ENCODE measurements at places on chromosomes 2 and 18.

- no peak for DNase-seq
These were observed 321.6 kb downstream of the DSEL start for GRCh38 chr18:67194886-67195285.

GRCh38 chr2:201298462-201299052 lies 38.2 kb downstream of the CASP8 start:
- DNase-seq = no peak

GRCh38 chr2:238243496-238244076 lies 3.7 kb upstream of the HES6 start:
- DNase-seq = no peak

DNA sequence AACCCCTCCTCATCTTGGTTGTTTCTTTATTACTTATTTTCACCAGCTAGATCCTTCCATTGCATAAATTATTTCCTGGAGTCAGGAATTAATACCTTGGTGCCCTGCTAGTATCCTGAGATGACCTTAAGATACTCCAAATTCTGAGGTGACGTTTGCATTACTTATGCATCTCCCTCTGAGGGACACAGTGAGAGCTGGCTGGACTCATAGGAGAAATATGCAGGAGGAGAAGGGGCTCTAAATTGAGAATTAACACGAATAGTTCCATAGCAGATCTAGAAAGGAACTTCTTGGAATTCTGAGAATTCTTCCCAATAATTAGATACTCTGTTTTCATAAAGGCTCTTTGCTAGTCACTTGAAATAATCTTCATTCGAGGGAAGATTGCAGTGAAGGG lies 310.6 kb upstream of the ZEB2 start:
- no peak for DNase-seq

DNA sequence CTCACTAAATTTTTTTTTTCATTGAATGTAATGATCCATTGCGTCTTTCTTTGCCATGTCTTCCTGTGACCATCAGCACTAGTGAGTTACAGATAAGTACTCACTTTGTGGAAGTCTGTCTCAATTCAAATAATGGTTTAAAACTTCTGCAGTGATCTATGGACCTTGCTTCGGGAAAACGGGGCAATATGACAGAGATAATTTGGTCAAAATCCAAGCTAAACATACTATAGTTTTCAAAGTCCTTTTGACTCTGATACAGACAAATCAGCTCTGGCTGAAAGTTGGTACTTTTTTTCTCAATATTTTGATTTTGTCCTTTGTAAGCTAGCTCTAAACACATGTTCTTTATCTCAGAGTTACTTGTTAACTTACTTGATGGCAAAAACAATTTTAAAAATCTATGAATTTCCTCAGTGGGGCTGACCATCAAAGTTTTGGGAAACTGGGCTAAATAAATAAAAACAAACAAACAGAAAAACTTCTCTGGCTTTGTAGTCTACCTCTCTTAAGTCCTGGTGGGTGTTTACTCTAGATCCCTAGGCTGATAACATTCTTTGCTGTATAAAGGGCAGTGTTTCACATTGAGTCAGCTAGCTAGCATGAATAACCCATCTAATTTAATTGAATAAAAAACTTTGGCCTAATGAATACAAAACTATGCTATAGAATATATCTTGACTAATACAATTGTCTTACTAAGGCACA lies 327.6 kb downstream of the RDH14 start:
- DNase-seq = no peak

GRCh38 chr2:241571821-241572620 lies 13.5 kb downstream of the BOK start:
- no peak for DNase-seq

GRCh38 chr18:48321536-48321935 lies 87.6 kb downstream of the ZBTB7C start:
- no peak for DNase-seq

DNA sequence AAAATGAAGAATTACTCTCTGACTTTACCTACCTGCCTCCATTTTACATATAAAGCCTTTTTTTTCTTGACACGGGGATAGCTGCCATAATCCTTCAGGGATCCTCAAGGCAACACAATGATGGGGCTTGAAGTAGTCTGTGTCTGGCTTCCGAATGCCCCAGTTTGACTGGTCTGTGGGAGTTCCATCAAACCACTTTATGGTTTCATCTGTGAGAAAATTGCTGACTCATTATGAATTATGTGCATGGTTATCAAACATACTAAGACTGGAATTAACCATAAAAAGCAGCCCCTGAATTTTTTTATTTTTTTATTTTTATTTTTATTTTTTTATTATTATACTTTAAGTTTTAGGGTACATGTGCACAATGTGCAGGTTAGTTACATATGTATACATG lies 117.5 kb downstream of the PLA2R1 start:
- DNase-seq = no peak

GRCh38 chr2:157256626-157257025 lies 879 bp upstream of the GALNT5 start:
- DNase-seq = no peak

GRCh38 chr2:3200420-3200939 lies 177.1 kb downstream of the EIPR1 start:
- DNase-seq = peak; percentile 39

DNA sequence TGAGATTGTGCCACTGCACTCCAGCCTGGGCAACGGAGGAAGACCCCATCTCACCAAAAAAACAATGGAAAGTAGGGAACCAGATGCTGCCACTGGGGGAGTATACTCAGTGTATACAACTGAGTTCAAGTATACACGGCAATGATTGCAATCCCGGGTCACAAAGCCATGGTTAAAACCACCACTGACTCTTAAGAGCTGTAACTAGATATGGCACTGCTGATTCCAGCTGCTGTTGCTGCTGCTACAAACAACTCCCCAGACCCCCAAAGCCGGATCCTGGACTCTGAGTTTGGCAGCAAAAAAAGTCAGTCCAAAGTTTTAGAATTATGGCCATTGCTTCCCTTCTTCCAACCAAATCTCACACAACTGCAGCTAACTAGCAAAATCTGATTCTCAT lies 43.7 kb upstream of the COX7A2L start:
- no peak for DNase-seq

GRCh38 chr18:77822632-77823031 lies 573.0 kb downstream of the GALR1 start:
- DNase-seq = no peak

DNA sequence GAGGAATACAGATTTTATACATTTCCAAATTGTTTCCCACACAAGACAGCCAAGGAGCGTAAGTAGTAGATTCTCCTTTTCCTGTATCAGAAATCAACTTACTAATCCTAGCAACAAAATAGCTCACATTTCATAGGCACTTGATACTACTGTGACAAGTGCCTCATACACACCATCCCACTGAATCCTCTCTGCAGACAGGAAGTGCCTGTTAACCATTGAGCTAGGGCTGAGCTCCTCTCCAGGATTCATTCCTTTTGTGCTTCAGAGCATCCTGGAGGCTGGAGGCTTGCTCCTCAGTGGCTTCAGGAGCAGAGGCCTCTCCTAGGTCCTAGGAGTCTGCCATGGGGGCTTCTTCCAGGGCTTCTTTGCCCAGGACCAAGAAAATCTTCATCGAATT lies 20.8 kb upstream of the ZNF396 start:
- no peak for DNase-seq

DNA sequence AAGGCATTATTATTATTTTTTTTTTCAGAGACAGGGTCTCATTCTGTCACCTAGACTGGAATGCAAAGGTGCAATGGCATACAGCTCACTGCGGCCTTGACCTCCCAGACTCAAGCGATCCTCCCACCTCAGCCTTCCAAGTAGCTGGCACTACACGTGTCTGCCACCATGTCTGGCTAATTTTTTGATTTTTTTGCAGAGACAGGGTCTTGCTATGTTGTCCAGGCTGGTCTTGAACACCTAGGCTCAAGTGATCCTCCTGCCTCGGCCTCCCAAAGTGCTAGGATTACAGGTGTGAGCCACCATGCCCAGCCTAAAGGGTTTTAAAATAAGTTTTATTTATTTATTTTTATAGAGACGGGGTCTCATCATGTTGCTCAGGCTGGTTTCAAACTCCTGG lies 45.3 kb upstream of the AP1S3 start:
- no peak for DNase-seq

DNA sequence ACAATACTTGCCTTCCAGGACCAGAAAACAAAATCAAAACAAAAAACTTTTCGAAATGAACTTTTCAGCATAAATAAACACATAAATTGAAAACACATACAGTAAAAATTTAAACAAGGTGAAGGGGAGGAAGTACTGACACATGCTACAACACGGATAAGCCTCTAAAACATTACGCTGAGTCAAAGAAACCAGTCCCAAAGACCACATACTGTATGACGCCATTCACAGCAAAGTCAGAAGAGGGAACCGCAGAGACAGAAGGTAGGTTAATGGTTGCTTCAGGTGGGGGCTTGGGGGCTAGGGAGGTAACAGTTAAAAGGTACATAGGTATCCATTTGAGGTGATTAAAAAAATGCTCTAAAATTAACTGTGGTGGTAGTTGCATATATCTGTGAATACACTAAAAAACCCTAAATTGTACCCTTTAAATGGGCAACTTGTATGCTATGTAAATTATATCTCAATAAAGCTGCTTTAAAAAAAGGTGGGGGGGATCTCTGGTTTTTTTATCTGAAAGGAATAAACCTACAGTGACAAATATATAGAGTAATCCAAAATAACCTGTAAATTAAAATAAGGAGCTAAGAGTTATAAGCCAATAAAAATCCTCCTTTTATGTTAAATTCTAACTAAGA lies 7.1 kb downstream of the COX7A2L start:
- no peak for DNase-seq

GRCh38 chr2:163701399-163702195 lies 34.2 kb downstream of the FIGN start:
- DNase-seq = no peak

- DNase-seq = no peak
These were observed 197.4 kb downstream of the CAMKMT start for GRCh38 chr2:44559108-44559507.

- DNase-seq = no peak
These were observed 98.7 kb downstream of the UBR3 start for GRCh38 chr2:169925968-169926367.

DNA sequence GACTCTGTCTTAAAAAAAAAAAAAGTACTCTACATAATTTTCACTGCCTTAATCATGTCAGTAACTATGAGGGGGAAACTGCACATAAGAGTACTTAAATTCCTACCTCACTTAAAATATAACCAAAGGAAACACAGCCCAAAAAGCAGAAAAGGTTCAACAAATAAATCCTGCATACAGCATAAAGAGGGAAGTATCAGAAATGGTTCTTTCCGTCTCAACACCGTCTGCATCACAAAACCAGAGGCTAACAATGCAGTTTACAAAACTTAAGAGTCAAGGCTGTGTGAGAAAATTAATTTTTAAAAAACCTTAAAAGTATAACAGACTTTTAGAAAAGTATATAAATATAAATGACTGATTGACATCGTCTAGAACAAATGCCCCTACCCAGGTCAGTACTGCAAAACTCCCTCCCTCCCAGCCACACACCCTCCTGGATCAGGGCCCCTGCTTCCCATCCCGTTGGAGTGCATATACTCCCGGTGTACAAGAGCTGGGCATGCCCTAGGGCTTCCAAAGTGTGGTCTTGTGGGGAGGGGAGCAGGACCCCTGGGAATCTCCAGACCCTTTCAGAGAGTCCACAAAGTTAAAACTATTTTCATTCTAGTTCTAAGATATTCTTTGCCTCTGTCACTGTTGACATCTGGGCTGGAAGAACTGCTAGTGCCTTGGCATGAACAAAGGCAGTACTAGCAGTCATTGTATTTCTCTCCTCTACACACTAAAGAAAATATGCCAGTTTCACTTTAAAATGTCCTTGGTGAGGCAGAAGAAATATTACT lies 67.0 kb upstream of the SERTAD2 start:
- no peak for DNase-seq

DNA sequence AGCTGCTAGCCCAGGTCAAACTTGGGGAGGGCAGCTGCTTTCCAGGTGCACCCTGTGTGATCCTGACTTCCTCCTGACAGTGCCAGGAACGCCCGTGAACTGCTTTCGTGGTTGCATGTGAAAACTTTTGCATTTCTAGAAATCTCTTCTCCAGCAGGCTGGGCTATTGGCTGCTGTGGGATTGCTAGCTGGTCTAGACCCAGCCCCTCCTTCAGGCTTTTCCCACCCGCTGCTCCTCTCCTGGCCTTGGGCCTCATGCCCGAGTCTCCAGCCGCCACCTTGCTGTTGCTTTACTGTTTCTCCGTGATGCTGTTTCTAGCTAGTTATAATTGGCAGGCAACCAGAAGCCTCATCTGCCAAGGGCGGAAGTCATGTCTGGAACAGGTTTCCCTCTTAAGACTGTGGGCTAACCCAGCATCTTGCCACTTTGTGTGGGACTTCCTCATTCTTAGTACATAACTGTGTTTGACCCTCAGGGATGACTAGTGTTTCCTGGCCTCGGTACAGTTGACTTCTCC lies 27.0 kb upstream of the MGAT4A start:
- DNase-seq = peak; percentile 68

- DNase-seq = no peak
These were observed 31.7 kb upstream of the CYBRD1 start for GRCh38 chr2:171490577-171490976.

- DNase-seq = no peak
These were observed 42.8 kb downstream of the LIMS1 start for GRCh38 chr2:108577099-108577498.

GRCh38 chr2:152343426-152343825 lies 8.5 kb downstream of the FMNL2 start:
- DNase-seq = no peak

DNA sequence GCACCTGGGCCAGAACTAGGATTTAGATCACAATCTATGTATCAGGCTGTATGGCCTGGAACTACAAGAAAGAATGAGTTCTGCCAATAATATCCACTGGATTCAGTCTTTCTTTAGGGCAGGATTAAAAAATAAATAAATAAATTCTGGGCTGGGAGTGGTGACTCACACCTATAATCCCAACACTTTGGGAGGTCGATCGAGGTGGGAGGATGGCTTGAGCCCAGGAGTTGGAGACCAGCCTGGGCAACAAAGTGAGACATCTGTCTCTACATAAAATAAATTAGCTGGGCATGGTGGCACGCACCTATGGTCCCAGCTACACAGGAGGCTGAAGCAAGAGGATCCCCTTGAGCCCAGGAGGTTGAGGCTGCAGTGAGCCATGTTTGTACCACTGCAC lies 8.1 kb downstream of the AMMECR1L start:
- no peak for DNase-seq

- DNase-seq = no peak
These were observed 109.0 kb upstream of the ALK start for GRCh38 chr2:30030361-30030760.

DNA sequence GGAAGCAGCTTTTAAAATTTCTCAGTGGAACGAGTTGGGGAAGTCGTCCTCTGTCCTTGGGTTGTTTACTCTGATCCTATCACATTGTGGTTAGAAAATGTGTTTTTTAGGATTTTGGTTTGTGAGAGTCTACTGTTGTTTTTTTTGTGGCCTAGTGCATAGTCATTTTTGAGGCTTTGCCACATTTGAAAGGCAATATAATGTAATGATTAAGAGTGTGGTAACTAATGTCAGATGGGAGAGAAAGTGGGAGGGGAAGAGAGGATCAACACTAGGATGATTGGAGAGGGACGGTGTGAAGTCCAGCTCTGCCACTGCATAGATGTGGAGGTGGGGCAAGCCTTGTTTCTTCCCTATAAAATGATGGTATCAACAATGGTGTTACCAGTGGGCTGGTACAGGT lies 8.5 kb downstream of the SP140L start:
- DNase-seq = no peak

GRCh38 chr2:20674974-20675679 lies 8.2 kb downstream of the GDF7 start:
- DNase-seq = no peak
